MCF 10A (cell line): ENCODE measurements at places on chromosomes 12 and 14.
A peak's percentile ranks its signal among the peaks of the same experiment; 100 is the strongest.

- no peak for DNase-seq
Measured at GRCh38 chr14:100387450-100387849, 64.3 kb downstream of the SLC25A47 start.

DNA sequence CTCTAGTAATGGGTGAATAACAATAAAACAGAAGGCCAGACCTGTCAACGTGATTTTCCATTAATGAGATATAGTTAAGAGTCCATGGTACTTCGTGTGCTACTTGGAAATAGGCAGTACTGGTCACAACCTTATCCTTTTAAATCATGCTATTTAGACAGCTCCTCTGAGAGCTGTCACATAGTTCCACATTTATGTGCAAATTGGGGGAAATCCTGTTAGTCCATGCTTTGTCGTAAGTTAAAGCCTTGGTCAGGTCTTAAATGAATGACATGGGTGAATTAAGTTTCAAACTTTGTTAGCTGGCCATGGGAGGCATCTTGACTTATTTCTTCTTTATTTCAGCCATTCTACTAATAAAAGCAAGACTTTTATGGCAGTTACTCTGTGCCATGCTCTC is 11.9 kb upstream of the BHLHE41 start:
- no peak for DNase-seq

GRCh38 chr12:8844665-8845064 is 22.2 kb downstream of the A2ML1 start:
- no peak for DNase-seq

DNA sequence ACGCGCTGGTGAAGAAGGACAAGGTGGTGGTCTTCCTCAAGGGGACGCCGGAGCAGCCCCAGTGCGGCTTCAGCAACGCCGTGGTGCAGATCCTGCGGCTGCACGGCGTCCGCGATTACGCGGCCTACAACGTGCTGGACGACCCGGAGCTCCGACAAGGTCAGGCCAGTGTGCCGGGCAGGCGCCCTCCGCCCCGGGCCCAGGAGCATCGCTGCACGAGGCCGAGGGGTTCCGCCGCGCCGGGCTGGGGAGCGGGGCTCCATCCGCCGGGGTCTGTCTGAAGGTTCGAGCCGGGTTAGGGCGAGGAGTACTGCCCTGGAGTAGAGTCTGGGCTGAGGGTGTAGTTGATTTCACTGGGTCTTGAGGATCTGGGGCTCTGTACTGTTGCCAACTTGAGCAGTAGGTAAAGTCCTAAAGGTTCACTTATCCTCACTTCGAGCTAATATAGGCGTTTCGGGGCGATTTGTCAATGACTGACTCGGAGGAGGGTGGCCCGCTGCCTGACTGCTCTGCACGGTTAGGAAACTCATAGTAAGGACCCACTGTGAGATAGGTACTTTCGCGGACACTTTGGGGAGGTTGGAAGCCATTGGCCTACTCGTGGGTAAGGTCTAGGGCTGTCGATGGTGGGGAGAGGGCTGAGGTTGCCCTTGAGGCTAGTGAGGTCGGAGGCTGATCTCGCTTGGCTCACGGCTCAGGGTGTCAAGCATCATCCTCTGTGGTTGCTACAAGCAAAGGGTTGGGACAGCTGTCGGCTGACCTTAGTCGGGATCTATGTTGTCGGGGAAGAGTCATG is 574 bp downstream of the GLRX5 start:
- DNase-seq = no peak

- DNase-seq = no peak
Measured at GRCh38 chr12:82644896-82645295, 41.8 kb upstream of the TMTC2 start.

DNA sequence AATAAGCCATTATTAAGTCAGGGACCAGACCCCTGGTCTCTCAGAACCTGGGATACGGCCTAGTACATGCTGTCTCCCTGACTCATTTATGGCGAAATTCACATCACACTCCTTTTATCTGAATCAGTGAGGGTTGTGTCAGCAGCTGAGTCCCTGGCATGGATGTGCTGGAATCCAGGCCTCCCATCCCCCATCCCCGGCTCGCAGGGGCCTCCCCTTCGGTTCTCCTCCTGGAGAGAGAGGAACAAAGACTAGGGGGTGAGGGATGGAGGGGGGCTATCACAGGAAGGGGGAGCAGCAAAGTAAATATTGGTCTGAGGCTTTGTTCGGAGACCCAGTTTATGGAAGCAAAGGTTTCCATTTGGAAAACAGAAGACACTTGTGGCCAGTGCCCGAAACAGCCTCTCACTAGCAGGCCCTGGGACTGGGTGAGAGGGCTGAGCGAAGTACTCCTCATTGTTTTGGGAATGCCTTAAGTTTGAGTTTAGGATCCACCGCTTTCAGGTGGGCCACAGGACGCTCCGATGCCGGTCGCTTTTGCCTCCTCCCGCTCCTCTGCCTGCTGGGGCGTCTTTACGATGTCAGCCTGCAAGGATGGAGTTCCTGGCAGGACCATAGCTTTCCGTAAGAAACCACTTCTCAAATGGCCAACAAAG is 145.0 kb downstream of the PRKCH start:
- peak; percentile 96 for DNase-seq

- DNase-seq = no peak
Measured at GRCh38 chr12:17971850-17972249, 118.1 kb downstream of the RERGL start.

DNA sequence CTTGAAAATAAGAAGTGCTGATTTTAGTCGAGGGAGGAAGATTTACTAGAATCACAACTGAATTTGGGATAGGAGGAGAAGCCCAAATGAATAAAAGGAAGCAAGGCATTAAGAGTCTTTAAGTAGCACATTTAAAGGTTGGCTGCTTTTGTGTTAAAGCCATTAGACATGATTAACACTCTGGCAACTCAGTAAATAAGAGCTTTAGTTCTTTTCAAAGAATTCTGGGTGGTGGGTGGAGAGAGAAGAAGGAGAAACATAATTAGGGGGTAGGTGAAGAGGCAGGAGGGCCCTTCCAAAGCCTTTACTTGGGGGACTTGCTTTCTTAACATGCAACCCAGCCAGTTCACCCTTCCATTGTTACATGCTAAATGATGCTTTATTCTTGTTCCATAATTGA is 284.6 kb upstream of the SEL1L start:
- DNase-seq = no peak

DNA sequence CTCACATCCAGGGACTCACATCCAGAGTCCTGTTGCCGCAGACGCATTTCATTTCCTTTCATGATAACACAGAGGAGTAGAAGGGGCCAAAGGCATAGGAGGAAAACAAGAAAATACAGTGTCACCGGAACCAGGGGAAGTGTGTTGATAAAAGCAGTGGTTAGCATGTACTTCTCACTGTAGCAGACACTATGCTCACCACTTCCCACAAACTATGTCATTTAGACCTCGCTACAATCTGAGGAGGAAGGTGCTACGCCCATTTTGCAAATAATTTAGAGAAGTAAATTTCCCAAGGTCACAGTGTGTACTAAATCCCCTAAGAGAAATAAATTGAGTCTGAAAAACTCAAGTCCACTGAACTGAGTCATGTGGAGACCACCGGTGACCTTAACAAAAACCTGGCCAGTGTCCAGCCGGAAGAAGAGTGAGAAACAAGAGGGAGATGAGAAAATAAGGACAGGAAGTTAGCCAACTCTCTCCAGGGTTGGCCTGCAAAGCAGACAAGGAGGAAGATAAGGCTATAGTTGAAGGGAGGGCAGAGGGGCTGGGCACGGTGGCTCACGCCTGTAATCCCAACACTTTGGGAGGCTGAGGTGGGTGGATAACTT is 25.8 kb upstream of the TMCC3 start:
- no peak for DNase-seq

DNA sequence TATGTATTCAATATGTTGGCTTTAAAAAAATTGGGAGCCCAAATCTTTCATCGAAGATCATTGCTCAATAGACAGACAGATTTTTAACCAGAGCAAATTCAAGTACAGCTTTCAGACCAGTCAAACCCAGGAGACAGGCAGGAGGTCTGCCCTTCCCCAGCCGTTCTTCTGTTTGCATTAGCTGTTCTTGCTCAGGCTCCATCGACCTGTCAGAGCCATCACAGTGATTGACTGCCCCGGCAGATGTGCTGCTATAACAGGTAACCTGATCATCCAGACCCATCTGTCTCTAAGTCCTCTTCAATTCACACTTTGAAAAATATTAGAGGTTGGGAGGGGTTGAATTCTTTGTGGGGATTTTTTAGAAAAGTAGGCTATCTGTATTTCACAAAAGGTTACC is 453.5 kb downstream of the FOXG1 start:
- DNase-seq = no peak

DNA sequence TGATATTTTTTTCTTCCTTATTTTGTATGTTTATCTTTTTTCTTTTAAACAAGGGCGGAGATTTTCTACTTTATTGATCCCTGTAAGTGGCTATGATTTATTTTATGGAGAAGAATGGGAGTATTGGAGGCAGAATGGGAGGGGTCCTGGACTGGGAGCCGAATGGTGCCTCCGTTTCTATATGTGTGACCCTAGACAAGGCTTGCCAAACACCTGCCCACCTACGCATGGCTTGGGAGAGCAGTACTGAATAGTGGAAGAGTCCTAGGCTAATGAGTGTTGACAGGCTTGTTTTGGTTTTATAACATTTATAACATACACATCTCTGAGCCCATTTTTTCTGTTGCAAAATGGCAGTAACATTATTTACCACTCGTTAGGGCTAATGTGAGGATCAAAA is 29.0 kb downstream of the STK38L start:
- DNase-seq = no peak

DNA sequence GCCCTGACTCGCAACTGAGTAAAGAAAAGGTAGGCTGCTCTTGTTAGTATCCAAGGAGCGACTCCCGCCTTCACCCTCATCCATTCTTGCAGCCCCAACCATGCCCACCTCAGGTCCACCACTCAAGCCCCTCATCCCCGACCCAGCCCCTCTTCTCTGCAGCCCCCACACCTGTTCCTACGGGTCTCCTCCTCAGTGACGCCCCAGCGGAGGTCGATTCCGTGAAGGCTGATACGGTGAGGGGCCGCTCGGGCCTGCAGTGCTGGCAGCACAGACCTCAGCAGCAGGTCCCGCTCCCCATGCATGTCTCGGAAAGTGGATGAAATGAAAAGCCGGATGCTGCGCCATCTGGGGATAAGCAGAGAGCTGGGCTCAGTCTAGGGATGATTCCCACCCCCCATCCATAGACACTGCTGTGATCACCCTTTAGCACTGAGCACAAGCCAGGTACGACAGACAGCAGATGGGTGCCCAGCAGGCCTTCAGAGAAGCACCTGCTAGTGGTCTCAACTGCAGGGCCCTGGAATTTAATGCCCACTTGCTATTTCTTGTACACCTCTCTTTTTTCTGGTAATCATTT is 26.9 kb downstream of the TEP1 start:
- DNase-seq = no peak

- peak; percentile 56 for DNase-seq
Measured at GRCh38 chr14:56333359-56334292, 215.4 kb downstream of the PELI2 start.

- no peak for DNase-seq
Measured at GRCh38 chr12:89597770-89598169, 71.9 kb upstream of the POC1B start.
